ENCODE measurements at places on chromosomes 3 and 15.
A peak's percentile ranks its signal among the peaks of the same experiment; 100 is the strongest.

GRCh38 chr15:80485370-80486164, 81.4 kb downstream of the ARNT2 start:
- DNase-seq: no peak

DNA sequence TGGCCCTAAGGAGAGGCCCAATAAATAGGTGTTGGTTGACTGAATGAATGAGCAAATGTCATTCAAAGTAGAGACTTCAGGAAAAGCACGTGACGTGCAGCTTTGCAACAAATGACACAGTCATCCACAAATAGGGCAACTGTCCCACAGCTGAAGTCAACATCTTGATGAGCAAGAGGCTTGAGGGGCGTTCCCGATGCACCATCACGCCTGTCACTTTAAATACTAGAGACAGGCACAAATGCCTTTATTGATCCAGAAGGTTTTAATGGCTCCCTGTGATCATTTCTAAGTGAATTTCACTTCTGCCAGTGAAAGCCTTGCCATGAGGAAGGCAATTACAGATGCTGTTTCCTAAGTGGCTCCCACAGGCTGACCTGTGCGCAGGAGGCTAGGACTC, 43.6 kb downstream of the ABTB1 start:
- DNase-seq: no peak

DNA sequence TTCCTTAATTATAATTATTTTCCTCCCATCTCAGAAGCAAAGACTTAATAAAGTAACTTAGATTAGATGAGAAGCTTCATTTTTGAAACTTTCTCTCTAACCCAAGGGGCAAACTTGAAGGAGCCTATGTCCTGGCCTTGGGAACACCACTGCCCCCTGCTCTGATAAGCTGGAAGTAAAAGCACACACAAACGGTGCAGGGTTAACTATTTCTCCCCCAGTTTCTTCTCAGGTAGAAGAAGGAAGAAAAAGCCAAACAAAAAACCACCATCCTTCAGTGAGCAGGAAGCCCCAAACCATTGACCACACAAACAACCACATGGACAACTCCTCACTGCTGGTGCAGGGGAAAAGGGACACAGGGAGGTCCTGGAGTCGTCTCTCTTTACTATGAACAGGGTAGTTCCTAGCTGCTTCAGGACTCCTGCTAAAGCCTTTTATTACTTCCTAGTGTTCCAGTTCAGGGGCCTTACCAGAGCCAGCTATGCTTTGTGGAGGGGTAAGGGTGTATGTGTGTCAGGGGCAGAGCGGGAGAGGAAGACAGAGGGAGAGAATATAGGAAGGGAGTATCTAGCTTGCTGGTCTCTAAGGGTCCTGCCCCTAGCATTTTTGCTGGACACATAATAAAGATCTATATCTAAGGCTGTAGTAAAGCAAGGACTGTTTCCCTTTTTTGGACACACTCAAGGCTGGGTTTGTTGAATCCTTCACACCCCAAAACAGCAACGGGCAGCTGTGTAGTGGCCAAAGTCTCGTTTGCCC, 94.0 kb upstream of the UMPS start:
- DNase-seq: no peak

- DNase-seq: no peak
Observed at GRCh38 chr3:196697270-196697669, 14.8 kb downstream of the CEP19 start.

GRCh38 chr15:92663250-92663951, 7.8 kb upstream of the FAM174B start:
- DNase-seq: peak; percentile 21

- no peak for DNase-seq
Observed at GRCh38 chr15:96462768-96463750, 132.6 kb downstream of the NR2F2 start.

GRCh38 chr3:138468886-138469285, 34.5 kb downstream of the ESYT3 start:
- no peak for DNase-seq

DNA sequence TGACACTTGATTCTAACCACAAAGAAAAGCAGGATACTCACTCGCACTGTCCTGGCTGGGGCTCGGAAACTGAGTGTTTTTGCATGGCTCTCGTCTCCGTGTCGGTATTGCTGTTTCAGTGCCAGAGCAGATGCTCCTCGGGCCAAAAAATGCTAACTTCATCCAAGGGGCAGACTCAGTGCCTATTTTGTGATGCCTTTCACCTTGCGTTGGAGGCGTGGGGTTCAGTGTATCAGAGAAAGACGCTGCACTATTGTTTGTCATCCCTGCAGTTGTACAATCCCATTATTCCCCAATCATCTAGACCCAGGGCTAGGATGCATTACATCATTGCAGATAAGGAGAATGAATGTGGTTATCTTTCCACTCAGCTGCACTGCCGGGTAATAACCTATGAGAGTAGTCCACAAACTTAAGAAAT, 1.4 kb downstream of the CACNA2D3 start:
- no peak for DNase-seq

DNA sequence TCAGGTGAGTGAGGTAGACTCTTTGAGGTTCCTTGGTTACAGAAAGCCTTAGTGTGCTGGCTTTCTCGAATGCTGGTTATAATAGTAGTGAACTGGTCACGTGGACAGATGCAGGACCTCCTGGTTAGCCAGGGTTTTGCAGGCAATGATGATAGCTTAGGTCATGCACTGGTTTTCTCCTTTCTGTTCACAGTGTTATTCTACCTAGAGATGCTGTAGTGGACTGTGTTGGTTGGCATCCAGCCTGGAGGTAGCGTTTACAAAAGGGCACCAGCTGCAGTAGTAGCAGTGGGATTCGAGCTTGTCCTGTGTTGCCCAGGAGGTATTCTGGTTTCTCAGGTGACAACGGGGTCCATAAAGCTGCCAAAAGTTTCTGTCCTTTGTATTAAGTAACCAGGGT, 27.0 kb downstream of the PCCB start:
- no peak for DNase-seq

GRCh38 chr15:32951736-32952464, 234.1 kb downstream of the GREM1 start:
- DNase-seq: no peak

- DNase-seq: no peak
Observed at GRCh38 chr3:188578576-188579363, 424.8 kb downstream of the LPP start.

DNA sequence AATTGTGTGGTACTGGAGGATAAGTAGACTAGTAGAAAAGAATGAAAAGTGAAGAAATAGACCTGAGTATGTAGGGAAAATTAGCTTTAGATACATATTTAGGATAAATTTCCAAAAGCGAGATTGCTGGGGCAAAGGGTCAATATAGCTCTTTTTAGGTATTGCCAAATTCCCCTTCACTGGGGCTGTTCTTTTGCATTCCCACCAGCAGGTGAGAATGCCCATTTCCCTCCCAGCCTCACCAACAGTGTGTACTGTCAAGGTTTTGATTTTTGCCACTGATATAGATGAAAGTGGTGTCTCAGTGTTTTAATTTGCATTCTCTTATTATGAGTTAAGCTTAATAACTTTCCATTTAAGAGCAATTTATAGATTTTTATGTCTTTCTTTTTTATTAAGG, 35.7 kb upstream of the BHLHE40 start:
- DNase-seq: no peak

GRCh38 chr3:39569095-39569494, 101.6 kb downstream of the MOBP start:
- no peak for DNase-seq

GRCh38 chr3:192092388-192093005, 631.5 kb downstream of the PYDC2 start:
- DNase-seq: no peak

DNA sequence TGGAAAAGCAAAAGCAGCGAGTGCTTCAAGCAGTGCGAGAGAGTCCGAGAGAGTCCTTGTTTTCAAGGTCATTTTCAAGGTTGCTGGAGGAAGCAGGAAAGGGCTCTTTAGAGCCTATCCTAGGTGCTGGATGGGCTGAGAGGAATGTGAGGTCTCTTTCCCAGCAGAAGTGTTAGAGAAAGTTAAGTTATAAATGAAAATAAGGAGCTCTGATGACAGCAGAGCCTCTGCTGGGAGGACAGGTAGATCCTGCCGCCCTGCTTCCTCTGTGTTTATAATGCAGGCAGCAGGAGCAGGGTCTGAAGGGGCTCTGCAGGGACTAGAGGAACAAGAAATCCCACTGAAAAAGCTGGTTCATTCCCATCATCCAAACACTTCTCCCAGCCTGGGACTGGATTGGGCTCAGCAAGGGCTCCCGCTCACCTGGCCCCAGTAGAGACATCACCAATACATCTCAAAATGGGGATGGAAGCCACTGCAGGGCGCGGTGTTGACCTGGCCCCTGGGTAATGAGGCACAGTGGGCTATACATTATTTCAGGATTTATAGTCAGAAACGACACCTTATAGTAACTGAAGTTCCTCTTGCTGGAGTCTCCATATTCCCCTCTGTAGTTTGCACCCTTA, 41.5 kb upstream of the RAB6B start:
- DNase-seq: no peak

DNA sequence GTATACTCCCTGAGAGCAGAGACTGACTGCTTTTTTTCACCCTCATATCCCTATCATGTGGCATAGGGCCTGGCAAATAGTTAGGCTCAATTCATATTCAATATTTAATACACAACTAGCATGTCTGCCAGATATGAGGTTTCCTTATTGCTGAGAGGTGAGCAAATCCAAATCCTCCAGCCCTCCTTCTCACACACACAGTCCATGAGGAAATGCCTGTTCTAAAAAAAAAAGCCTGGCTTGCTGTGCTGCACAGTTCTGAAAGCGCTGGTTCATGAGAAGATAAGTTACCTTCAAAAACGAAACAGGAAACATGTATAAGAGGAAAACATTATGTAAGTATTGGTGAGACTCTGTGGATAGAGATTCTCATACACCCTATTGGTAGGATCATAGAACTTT, 15.5 kb upstream of the ACAP2 start:
- no peak for DNase-seq

- no peak for DNase-seq
Observed at GRCh38 chr3:97815149-97815917, 6.5 kb upstream of the CRYBG3 start.

GRCh38 chr3:146148468-146148931, 12.5 kb downstream of the PLOD2 start:
- DNase-seq: no peak

DNA sequence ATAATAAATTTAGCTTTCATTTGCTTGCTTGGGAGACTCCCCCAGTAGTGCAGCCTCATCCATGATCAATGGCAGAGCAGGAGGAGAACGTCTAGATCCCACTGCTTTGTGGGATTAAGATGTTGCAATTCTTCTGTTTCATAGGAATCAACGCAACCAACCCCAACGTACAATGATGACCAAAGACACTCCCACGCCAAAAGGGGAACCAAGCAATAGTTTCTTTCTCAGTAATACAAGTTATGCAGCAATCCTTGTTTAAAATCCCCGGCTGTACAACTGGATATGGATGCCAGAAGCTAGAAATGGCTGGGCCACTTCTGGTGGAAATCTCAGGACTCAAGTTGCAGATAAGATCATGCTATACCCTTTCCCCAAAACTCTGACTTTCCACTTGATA, 411.2 kb downstream of the VPS13C start:
- no peak for DNase-seq

- DNase-seq: no peak
Observed at GRCh38 chr3:42739401-42740158, 33.5 kb downstream of the CCDC13 start.

GRCh38 chr3:127615631-127616305, 13.2 kb upstream of the PODXL2 start:
- DNase-seq: no peak

- no peak for DNase-seq
Observed at GRCh38 chr3:170506556-170506955, 79.3 kb downstream of the SLC7A14 start.

DNA sequence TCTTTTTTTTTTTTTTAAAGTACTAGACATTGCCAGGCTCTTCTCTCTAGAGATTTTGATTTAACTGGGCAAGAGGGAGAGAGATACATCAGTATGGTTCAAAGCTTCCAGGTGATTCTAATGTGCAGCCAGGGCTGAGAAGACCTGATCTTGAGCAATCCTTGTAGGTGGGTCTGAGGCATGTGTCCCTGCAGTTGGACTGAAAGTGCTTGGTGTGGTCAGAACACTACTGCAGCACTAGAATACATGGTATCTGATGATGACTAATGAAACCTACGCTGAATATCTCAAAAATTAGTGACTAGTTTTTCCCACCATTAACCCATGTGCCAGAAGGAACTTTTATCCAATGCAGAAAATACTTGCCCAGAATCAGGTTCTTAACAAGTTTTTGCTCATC, 34.4 kb upstream of the MYO5C start:
- no peak for DNase-seq

DNA sequence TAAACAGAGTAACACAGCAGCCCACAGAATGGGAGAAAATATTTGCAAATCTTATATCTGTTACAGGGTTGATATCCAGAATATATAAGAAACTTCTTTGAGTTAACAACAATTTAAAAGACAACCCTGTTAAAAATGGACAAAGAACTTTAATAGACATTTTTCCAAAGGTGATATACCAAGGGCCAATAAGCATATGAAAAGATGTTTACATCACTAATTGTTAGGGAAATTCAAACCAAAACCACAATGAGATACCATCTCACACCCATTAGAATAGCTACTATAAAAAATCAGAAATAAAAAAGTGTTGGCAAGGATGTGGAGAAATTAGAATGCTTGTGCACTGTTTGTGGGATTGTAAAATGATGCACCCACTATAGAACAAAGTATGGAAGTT, 110.8 kb downstream of the SPATA16 start:
- no peak for DNase-seq

GRCh38 chr3:13647298-13648059, 98.6 kb downstream of the FBLN2 start:
- no peak for DNase-seq

DNA sequence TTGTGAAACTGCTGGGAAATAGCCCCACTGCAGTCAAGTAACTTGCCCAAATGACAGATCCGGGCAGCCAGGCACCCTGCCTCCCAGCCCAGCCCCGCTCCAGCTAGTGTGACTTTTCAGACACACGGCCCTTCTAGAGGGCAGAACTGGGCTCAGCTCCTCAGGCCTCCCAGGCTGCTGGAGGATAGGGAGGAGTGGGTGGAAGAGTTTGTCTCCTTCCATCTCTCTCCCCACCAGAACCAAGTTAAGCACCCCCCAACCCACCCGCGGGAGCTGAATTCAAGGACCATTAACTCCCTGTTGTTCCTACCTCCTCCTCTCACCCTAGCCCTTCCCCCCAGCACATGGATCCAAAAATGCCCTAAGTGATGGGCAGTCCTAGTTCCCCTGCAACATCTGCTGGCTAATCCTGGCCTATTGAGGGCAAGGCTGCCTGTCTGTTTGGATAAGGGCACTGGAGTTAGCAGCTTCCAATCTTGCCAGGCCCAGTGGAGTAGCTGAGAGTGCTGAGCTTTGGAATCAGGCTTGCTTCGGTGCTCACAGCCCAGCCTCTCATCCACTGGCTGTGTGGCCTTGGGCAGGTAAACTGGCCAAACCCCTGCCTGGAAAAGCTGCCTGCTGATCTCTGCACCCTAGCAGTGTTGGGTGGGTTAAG, 3.1 kb downstream of the CCDC33 start:
- DNase-seq: no peak

Data from stimulated activated CD4-positive, alpha-beta T cell treated with anti-CD3 and anti-CD28 coated beads, Interleukin-12 subunit alpha, Interleukin-12 subunit beta, amount 100 ng/mL, for 48 hours (primary cell).